ENCODE measurements at places on chromosomes 3 and 15.

DNA sequence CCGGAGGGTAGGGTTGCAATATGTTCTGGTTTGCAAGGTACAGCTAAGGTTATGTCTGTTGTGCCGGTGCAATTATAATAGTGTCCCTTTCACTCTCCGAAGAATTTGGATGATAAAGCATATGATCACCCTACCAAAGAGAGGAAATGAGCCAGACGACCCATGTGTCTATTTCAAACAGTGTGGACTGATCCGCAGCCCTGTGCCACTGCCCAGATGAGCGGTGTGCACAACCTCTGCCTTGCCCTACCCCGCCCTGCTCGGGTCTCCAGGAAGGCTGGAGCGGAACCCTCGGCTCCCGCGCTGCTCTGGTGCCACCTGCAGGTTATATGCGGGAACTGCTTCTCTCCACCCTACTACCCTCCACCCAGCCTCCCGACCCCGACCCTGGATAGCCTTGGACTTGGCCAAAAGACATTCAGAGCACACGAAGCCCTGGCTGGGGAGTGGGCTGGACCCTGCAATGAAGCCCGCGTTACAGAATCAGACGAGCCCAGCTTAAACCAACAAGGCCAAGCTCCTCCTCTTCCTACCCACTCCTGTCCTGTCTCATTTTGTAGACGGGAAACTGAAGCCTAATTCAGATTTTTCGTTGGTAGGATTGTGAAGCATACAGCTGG, 68.4 kb upstream of the CHRNB4 start:
- DNase-seq, result no peak

GRCh38 chr3:172177046-172177445, 137.7 kb downstream of the FNDC3B start:
- peak; percentile 83 for DNase-seq

- DNase-seq, result no peak
Observed at GRCh38 chr3:72271216-72271615, 486.3 kb upstream of the PROK2 start.

GRCh38 chr15:66251790-66252684, 1.5 kb downstream of the MEGF11 start:
- no peak for DNase-seq

DNA sequence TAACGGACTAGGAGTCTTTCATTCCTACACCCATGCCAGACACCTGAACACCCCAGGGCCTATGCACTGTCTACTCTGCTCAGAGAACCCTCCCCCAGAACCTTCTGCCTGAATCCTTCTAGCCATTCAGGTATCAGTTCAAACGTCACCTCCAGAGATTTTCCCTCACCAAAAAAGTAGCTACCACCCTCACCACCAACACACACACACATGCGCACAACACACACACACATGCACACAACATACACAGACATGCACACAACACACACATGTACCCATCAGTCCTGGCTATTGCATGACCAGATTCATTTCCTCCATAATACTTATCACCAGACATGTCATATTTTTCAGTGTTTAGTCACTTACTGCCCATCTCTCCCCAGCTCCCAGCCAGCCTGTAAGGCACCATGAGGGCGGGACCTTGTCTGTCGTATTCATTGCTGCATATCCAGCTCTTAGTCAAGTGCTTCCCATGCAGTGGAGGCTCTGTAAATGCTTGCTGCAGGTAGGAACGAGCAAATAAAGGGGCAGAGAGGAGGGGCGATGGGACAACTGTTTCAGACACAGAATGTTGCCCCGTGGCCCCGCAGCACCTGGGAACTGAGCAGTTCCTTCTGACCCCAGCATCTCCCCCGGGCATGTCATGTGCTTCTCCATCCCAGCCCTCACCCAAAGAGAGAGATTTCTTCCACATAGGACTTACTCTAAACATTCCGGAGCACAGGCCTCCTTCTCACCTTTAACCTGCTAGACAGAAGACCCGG, 29.2 kb downstream of the XXYLT1 start:
- no peak for DNase-seq

DNA sequence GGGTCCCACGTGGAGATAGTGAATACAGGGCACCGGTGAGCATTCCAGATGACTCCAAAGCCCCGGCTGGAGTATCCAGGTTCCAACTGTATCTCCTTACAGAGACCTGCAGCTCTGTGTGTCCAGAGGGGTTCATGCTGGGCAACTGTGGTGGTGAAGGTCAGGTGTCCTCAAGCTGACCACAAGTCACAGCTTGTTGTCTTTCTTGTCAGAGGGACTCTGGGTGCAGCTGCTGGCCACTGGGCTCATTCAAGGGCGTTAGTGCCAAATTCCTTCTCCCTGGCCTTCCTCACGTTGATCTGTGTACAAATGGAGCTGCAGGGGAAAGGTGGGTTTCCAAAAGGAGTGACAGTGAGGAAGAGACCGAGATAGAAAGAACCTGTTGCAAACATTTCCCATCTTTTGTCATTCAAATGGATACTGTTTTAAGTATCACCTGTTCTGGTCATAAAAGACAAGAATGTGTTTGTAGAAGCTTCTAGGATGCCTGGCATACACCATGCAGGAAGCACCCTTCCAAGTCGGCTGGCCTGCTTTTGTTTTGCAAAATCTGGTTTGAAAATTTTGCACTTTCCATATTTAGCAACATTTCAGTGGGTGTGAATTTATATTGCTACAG, 52.5 kb downstream of the CEMIP start:
- DNase-seq, result no peak

DNA sequence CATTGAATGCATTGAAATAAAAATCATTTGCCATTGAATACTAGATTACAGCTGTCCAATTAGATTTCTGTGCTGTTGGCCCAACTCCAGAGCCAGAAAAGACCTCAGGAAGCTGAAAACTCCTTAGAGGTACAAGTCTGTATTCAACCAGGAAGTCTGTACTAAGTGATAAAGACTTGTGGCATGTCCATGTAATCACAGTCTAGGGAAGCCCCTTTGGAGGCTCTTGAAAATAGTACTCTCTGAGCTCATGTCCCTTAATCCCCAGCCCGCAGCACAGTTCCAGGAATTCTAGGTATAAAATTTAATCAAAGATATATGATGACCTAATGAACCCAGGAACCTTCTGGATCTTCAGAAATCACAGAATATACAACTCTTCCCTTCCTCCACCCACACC, 279.4 kb downstream of the RSL24D1 start:
- no peak for DNase-seq

DNA sequence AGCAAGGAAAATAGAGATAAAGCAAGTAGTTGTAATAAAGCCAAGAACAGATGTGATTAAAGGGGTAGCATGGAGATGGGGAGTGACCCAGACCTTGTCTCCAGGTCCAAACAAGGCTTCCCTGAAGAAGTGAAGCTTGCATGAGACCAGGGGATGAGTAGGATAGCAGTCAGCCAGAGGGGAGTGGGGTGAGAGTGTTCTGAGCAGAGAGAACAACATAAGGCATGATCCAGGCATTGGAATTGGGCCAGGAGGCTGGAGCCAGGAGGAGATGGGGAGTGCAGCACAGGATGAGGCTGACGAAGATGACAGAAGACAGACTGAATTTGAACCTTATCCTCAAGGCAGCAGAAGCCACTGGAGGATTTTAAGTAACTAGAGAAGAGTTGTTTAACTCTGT, 7.2 kb downstream of the TMOD2 start:
- DNase-seq, result peak; percentile 49

GRCh38 chr3:71211083-71211482, 372.4 kb downstream of the FOXP1 start:
- no peak for DNase-seq

GRCh38 chr3:111579495-111579894, 15.7 kb downstream of the ZBED2 start:
- no peak for DNase-seq

GRCh38 chr3:10901296-10901945, 85.4 kb downstream of the SLC6A11 start:
- no peak for DNase-seq

DNA sequence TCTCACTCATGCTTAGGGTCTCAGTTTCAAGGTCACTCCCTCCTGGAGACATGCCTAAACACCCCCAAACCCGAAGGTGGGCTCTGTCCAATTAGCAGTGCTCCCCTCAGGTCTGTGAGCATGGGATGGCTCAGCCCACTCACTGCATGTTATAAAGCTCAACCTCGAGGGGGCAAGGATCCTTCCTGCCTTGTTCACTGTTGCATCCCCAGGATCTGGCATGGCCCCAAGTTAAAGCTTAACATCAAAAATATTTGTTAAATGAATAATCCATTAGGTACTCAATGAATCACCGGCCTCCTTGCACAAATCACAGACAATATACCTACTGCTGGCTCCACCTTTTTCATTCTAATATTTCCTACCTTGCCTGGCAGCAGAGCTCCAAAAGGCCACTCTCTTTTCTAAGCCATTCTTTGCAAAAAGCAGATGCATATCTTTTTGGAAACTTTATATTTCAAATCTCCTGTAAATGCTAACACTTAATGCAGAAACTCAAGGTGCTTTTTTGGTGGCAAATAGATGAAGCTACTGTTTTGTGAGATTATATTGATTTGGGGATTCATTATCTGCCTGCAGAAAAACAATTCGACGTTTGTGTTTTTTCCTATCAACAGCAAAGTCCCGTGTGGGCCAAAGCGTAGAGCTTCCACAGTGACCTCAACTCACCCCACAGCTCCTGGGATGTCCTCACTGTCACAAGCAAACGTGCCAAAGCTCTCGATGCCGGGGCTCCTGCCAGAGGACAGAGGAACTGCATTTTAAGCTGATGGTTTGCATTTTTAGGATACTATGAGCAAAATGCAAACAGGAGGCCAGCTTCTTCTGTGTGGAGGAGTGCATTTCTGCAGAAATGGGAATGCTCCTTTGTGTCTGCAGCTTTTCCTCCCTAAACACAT, 35.4 kb downstream of the PCOLCE2 start:
- DNase-seq, result peak; percentile 69

- DNase-seq, result no peak
Observed at GRCh38 chr15:36529296-36530011, 50.0 kb upstream of the CDIN1 start.

DNA sequence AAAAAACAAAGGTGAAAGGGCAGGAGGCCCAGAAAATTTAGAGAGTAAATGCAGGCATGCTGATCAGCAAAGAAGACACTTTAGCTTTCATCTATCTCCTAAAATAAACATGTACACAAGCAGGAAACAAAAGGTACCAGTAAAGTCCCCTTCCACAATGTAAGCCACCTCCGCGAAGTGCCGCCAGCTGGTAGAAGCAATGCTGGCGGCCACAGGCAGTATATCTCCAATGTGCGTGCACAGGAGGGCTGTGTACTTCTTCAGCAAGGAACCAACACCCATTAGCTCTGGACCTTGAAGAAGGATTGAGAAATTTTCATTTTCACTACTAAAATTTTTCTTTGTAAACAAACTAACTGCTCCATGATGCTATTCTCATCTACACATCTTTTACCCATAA, 75.4 kb downstream of the HERC2 start:
- DNase-seq, result no peak

- DNase-seq, result no peak
Observed at GRCh38 chr3:59782664-59783063, 732.8 kb upstream of the CFAP20DC start.

DNA sequence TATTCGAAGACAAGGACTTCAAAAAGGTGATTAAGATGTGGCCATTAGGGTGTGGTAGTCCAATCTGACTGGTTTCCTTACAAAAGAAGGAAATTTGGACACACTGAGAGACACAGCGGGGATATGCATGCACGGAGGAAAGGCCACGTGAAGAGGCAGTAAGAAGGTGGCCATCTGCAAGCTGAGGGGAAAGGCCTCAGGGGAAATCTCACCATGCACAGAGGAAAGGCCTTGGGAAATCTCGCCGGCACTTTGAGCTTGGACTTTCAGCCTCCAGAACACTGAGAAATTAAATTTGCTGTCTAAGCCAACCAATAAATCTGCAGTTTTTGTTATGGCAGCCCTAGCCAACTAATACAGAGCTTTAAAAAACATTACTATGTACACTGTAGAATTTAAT, 78.8 kb downstream of the DLG1 start:
- no peak for DNase-seq

DNA sequence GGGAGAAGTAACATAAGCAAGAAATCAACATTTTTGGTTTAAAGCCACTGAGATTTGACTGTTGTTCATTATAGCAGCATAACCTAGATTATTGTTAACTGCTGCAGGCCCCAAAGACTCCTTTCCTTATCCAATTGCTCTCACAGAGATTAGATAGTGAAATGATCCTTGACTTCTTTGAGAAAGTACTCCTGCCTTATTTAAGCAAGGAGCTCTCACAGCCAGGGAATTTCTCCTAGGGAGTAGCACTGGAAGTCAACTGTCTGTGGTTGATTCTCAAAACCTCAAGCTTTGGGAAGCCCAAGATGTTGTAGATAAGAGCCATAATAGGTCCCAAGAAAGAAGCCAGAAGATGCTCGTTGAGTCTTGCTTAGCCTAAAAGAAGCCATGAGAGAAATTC, 151.8 kb upstream of the TSC22D2 start:
- peak; percentile 81 for DNase-seq

DNA sequence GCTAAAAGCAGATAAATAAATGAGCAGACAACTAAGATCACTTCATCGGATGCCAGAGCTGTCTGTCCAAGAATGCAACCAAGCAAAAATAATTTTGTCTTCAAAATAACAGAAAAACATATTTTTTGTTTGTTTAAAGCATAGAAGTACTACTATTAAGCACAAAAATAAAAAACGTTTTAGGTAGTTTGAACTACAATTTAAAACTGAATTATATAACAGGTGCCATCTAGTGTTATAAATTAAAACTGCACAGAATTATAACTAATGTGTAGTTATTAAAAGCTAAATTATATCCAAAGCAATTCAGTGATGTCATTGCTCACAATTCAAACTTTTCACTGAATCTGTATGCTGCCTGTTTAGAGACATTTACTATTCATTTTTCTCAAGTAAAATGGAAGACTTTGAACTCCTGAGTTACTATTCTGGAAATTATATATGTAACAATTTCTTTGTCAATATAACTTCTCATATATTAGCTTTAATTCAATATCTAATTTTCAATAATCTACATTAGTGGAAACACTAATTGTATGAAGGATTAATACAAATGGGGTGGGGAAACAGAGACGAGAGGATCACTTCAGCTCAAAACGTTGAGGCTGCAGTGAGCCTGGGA, 29.5 kb downstream of the LINS1 start:
- DNase-seq, result no peak

GRCh38 chr15:74920456-74920855, 13.8 kb upstream of the FAM219B start:
- DNase-seq, result no peak

DNA sequence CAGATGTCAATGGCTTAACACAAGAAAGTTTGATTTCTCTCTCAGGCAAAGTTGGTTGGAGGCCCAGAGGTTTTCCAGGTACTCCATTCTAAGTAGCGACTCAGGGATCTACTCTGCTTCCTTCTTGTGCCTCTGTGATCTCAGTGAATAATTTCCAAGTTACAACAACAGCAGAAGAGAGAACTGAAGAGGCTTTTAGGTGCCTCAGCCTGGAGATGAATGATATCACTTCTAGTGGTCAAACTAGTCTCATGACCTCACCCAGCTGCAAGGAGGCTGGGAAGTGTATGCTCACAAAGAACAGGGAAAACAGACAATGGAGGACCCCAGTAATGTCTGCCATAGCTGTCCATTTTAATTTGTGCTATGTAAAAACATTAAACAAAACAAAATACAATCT, 4.6 kb upstream of the PRICKLE2 start:
- peak; percentile 74 for DNase-seq

GRCh38 chr3:165549665-165550064, 287.6 kb downstream of the BCHE start:
- no peak for DNase-seq
